ENCODE measurements at places on chromosomes 5 and 9.

- DNase-seq = no peak
Observed at GRCh38 chr5:155729684-155730059, 597.3 kb upstream of the SGCD start.

GRCh38 chr5:171622010-171622409 lies 163.6 kb upstream of the SMIM23 start:
- DNase-seq = no peak

- no peak for DNase-seq
Observed at GRCh38 chr5:39206630-39207321, 12.6 kb downstream of the FYB1 start.

DNA sequence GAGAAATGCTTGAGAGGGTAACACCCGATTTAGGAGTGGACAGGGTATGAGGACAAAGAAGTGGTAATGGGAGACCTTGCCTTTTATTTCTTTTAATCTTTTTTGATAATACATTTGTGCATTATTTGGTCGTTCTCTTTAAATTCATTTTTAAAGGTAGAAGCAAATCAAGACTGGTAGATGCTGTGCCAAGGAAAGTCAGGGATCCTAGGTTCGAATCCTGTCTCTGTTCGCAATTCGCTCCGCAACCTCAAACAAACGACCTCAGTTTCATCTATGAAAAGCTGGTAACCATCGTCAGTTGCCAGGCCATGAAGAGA lies 353 bp upstream of the TMED9 start:
- DNase-seq = no peak

DNA sequence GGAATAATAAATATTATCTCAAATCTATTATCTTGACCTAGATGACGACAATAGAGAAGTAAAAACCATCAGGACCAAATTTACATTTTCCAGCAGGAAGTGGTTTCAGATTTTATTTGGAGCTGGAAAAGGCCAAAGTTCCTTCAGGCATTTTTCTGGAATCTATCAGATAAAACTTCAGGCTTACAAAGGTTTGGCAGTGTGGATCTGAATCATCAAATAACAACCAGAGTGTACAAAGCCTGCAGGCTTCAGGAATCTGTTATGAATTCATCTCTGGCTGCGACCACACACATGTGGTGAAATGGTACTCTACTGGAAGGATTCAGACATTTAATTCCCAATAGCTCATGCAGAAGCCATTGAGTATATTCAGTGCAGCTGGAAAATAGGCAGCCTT lies 726.4 kb upstream of the GRAMD2B start:
- no peak for DNase-seq

- DNase-seq = no peak
Observed at GRCh38 chr5:146040527-146040926, 64.8 kb downstream of the PLAC8L1 start.

DNA sequence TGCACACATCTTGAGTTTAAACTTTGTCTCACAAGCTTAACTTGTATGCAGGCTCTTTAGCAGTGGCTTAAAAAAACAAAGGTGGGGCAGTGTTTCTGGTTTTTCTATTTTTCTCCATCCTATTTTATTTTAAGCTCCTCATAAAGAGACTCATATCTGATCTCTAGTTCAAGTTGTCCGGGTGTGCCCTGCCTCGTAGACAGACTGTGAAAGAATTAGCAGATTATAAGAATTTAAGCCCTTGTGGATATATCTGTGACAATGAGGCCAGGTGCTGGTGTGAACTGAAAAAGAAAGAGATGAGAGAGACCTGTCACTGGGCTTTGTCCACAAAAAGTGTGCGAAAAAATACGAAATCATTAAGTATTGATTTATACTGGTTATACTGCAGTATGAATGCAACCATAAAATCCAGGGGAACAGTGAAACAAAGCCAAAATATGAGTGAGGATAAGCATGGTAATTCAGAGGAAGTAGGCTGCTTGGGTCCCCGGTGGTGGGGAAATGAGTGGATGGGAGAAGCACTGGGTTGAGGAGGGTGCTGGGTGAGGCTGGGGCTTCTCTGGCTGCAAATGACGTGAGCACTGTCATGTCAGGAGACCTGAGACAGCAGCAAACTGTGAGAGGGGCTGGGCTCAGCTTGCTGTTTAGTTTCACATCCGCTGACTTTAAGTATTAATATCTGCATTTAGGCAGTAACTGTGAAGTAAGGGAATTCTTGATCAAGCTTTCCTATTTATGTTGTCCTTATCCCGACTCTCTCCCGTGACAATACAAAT lies 179.7 kb upstream of the ANKRD55 start:
- peak; percentile 26 for DNase-seq

DNA sequence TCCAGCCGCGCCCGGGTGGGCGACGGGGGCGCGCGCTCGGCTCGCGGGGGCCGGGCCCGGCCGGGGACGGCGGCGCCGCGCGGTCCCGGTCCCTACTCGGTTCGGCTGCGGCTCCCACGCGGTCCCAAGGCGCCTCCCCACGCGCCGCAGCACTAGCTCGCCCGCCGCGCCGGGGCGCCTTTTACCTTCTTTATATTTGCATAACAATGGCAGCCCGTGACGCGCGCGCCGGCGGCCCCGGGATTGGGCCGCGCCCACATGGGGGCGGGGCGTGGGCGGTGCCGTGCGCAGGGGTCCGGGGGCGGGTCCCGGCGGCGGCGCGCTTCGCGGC lies at the start of gene NRARP:
Gene NRARP, minus strand, starts transcription at position 154 of the 331 bp plus-strand sequence. CDS start 343 bp downstream, outside the sequence.
- DNase-seq = peak; percentile 83

DNA sequence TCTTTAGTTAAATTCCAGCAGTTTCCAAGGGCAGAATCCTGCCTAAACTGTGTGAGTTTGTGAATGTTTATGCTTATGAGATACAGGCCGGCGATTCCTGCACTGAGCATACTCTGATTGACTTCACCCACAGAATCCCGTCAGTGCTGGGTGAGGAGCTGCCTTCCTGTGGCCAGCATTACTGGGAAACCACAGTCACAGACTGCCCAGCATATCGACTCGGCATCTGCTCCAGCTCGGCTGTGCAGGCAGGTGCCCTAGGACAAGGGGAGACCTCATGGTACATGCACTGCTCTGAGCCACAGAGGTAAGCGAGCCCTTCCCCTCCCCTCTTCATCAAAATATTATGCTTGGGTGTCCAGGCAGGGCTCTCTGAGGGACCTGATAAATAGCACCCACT lies 103.7 kb downstream of the CMYA5 start:
- no peak for DNase-seq

DNA sequence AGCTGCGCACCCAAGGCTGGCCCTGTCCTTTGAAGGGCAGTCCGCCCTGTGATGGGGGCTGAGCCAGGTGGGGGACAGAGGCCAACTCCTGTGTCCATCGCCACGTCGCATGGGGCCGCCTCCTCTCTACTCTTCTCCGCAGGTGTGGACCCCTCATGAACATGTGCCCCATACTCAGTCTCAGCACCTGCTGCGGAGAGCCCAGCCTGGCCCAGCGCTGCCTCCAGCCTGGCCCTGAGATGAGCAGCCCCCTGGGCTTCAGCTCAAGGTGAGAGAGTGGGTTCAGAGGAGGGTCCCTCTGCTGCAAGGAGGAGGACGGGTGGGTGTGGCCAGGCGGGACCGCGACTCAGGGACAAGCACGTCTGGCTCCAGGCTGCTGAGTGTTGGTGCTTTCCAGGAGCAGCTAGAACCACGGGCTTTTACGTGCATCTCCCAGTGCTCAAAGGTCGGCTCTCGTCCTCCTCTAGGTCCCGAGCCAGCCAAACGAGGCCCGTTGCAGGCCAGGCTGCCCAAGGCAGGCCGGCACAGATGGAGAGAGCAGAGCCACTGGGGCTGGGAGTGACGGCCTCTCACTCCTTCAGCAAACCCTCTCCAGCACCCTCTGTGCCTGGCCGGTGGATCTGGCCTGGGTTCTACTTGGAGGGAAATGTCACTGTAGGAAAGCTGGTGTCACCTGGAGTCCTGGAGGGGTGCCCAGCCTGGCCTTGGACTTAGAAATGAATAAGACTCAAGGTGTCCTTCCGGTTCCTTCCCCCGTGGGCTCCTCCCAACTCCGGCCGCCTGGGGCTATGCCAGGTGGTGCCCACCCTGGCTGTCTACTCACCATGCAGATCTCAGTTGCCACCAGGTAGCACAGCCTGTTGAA lies 48.9 kb upstream of the RNF130 start:
- DNase-seq = no peak

GRCh38 chr9:128972956-128973355 lies 25.5 kb downstream of the NUP188 start:
- no peak for DNase-seq

DNA sequence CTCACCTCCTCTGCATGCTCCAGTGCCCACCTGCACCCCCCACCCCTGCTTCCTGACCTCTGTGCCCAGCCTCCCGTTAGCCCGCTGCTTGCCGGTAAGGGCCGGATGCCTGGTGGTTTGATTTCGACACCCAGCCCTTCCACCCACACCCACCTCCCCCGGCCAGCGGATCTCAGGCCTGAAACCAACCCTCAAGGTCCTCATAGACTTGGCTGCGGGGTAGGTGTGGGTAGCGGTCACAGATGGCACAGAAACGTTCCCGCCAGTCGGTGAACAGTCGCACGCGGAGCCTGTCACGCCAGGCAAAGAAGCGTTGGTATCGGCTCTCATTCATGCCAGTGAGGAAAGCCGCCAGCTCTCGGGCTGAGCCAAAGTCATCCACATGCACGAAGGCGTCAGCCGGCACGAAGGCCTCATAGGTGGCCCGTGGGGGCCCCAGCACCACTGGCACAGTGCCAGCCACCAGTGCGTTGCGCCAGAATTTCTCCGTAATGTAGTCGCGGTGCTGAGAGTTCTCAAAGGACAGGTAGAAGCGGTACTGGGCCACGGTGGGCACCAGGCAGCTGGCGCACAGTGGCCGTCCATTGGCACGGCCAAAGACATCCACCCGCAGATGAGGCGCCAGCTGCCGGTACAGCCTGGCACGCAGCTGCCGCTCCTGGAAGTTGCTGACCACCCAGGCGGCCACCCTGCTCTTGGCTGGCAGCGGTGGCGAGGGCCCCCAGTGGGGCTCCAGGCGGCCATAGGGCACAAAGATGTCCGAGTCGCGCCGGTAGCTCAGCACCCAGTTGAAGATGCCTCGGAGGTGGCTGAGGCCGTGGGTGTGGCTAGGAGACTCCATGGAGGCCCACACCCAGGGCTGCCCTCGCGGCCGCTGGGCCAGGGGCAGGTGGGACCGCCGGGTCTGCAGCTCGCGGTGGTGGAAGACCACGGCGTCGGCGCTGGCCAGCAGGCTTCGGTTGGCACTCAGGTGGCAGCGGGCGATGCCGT lies 1.1 kb downstream of the FUT7 start:
- no peak for DNase-seq

GRCh38 chr9:131709771-131710431 lies 30.0 kb downstream of the RAPGEF1 start:
- DNase-seq = no peak

- DNase-seq = no peak
Observed at GRCh38 chr9:113941526-113941925, 65.4 kb downstream of the ZNF618 start.

GRCh38 chr9:98087420-98088354 lies 31.2 kb downstream of the NANS start:
- peak; percentile 51 for DNase-seq

- no peak for DNase-seq
Observed at GRCh38 chr5:109704282-109704952, 14.7 kb downstream of the MAN2A1 start.

DNA sequence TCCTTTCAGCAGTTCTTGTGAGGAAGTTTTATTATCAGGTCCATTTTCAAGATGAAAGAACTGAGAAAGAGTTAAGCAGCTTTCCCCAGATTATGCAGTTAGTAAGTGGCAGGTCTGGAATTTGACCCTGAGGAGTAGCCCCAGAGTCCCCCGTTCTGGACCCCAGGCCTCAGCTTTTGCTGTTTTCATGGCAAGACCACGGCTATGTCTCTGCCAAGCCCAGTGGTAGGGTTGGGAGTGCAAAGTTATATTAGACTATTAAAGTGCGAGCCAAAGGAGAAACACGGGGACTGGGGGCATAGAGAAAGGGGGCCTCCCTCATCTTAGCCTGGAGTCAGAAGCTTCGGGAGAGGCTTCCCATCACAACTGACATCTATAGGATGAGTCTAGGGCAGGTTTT lies 19.3 kb upstream of the ORM1 start:
- no peak for DNase-seq

DNA sequence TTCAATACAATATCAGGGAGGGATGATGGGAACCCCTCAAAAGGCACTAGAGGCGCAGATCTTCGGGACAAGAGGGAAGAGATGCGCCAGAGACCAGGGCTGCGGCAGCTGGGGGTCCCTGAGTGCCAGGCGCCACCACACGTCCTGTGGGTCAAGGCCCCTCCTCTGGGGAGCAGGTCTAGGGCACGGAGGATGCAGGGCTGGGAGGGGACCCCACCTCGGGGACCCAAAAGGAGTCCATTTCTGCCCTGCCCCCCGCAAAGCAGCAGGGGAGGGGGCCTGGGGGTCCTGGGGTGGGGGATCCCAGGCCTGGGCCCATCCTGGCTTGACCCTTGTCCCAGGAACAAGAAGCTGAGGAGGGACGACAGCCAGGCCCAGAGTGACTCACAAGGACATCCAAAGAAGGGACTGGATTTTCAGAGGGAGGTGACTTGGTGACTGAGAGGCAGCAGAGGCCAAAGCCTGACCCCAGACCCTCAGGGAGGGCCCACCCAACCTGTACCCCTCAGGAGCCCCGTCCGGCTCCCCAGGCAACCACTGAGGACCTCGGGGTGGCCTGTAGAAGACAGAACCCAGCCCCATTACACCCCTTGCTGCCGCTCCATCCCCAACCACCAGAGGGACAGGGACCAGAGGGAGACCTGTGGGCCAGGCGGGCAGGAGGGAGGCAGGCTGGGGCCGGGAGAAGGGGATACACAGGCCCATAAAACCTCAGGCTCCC lies 54.2 kb downstream of the LRSAM1 start:
- peak; percentile 39 for DNase-seq

GRCh38 chr9:129889941-129890717 lies 54.9 kb downstream of the USP20 start:
- DNase-seq = no peak

GRCh38 chr5:83029912-83030311 lies 47.3 kb downstream of the TMEM167A start:
- DNase-seq = no peak

- no peak for DNase-seq
Observed at GRCh38 chr9:121785673-121786542, 134.5 kb downstream of the DAB2IP start.

- no peak for DNase-seq
Observed at GRCh38 chr5:43604699-43605098, 1.7 kb downstream of the NNT start.

GRCh38 chr5:90308787-90309585 lies 100.6 kb downstream of the CETN3 start:
- no peak for DNase-seq

DNA sequence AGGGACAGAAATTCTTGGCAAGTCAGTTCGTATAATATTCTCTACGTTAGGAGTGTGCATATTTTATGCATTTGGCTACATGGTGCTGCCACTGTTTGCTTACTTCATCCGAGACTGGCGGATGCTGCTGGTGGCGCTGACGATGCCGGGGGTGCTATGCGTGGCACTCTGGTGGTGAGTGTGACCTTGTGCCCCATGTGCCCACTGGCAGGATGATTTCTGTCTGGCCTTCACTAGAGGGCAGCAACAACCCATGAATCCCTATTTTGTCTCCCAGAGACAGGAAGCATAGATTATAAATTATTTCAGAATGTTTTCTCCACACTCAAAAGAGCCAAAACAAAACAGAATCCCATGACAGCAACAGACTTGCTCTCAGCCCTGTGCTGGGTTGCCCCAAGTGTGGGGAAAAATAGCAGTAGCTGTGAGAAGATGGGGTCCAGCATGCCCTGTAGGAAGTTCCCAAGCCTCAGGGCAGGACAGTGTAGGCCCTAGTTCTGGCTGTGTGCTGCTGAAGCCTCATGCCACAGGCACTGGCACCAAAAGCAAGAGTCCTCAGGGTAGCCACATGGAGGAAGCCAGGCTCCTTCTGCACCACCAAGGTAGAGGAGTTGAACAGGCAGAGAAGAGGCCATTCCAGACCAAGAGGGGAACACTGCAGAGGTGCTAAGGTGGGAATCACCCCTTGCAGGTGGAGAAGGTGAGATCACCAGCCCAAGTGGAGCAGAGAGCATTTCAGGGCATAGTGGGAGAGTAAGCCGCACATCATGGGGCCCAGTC lies 16.0 kb downstream of the SLC22A5 start:
- peak; percentile 55 for DNase-seq

Measured in GM18507 (cell line).